ENCODE measurements at places on chromosomes 7 and 10. TPM values are rescaled to one million over a fixed set of nuclear protein-coding genes. Genes with fewer than 3 reads are reported as not detected.

OR2A12 gene
- total RNA-seq: not detected

CCDC126 gene
- 34.6 TPM for total RNA-seq

ARHGAP12 gene
- 102 TPM for total RNA-seq

CD36 gene
- 89.8 TPM for total RNA-seq

FBXL13 gene
- total RNA-seq: 10.0 TPM

COX15 gene
- 54.6 TPM for total RNA-seq

DNAJC30 gene
- 4.2 TPM for total RNA-seq

TMEM140 gene
- total RNA-seq: 4.1 TPM

LHPP gene
- total RNA-seq: 18.2 TPM

PRRT4 gene
- total RNA-seq: 6.8 TPM

FERD3L gene
- not detected for total RNA-seq

OLAH gene
- total RNA-seq: 0.93 TPM

CRTAC1 gene
- total RNA-seq: 19.3 TPM

SPDYE16 gene
- 1.2 TPM for total RNA-seq

MUC3A gene
- total RNA-seq: not detected

TRPV6 gene
- 0.55 TPM for total RNA-seq

Measured in camera-type eye (tissue), 1 donor.